ENCODE measurements at places on chromosomes 3 and 15.
A peak's percentile ranks its signal among the peaks of the same experiment; 100 is the strongest.

GRCh38 chr3:48268381-48268935 lies 27.6 kb downstream of the ZNF589 start:
- peak; percentile 54 for DNase-seq

DNA sequence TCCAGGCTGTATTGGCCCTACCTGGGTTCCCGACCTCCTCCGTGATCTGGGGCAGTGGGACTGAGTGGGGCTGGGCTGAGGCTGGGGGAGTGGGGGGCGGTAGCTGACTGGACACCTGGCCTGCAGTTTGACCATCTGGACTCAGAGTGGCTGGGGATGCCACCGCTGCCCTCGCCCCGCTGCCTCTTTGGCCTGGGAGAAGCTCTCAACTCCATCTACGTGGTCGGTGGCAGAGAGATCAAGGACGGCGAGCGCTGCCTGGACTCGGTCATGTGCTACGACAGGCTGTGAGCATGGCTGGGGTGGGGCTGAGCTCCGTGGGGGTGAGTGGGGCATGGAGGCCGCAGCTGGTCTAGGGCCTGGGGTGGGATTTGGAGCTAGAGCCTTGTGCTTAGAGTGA lies 2.7 kb downstream of the KLHL40 start:
- DNase-seq, result no peak

GRCh38 chr3:160893207-160893606 lies 137.2 kb downstream of the PPM1L start:
- DNase-seq, result no peak

DNA sequence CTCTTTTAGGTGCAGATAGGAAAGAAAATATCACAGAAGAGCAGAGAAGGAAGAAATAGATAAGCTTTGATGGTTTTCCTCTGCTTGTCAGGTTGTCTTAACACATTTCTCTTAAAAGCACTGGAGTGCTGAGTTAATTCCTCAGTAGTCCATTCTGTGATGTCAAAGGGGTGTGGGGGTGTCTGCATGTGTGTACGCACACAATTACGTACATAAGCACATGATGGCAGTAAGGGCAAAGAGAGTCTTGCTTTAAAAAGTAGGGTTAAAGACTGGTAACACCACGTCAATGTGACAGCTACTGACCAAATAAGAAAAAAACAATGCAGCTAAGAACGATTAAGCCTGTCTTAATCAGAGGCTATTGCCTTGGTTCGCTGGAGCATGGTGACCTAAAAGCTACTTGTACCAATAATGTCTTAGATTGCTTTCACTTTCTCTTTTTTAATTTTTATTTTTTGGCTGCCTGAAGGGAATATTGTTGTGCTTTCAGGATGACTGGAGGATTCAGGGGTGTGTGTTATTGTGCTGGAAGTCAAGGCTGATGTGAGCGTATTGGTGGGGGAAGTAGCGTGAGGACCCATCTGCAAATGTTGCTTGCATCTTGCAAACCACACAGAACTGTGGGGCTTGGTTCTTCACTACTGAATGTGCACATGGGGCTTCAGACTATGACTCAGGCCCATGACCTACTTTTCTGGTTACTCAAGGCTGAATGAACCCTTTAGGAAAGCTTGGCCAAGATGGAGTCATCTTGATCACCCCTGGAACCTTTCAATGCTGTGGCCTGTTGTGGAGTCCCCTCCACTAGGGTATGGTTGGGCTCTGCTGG lies 417.8 kb upstream of the TPM1 start:
- no peak for DNase-seq

- DNase-seq, result no peak
These were observed 93.0 kb upstream of the HES1 start for GRCh38 chr3:194042927-194043326.

- DNase-seq, result no peak
These were observed 34.8 kb downstream of the CRYGS start for GRCh38 chr3:186509423-186509822.
